Dermis microvascular lymphatic vessel endothelial cell (primary cell): ENCODE measurements at places on chromosomes 7 and 10. TPM values are rescaled to one million over a fixed set of nuclear protein-coding genes. Genes with fewer than 3 reads are reported as not detected.

Gene ANKRD30A
- not detected in 2 replicates for total RNA-seq

Gene BAMBI
- total RNA-seq: 1.8 and 2.4 TPM in 2 replicates

Gene DNAH11
- 0.13 and 0.25 TPM in 2 replicates for total RNA-seq

Gene GATA3
- total RNA-seq: under 0.01 TPM in 2 replicates

Gene CNTNAP2
- total RNA-seq: 0.25 and 2.8 TPM in 2 replicates

Gene HOXA7
- total RNA-seq: 1.0 and 2.0 TPM in 2 replicates

Gene WDR86
- not detected in 2 replicates for total RNA-seq

Gene UPK3B
- total RNA-seq: 0.13 and 0.38 TPM in 2 replicates

Gene WEE2
- total RNA-seq: under 0.01 and 0.13 TPM in 2 replicates

Gene ATOH7
- total RNA-seq: not detected in 2 replicates

Gene TMEM229A
- not detected in 2 replicates for total RNA-seq

Gene ZNF736
- total RNA-seq: 6.8 and 8.5 TPM in 2 replicates

Gene HOXA13
- total RNA-seq: not detected in 2 replicates

Gene TBXAS1
- 0.38 and 0.64 TPM in 2 replicates for total RNA-seq

Gene C10orf105
- total RNA-seq: under 0.01 TPM in 1 of 2 replicates, not detected in the other

Gene DPYSL4
- total RNA-seq: 5.6 and 5.8 TPM in 2 replicates

Gene CCNY
- 65.7 and 81.4 TPM in 2 replicates for total RNA-seq

Gene GARIN1A
- under 0.01 and 0.25 TPM in 2 replicates for total RNA-seq

Gene NFE2L3
- 16.2 and 20.7 TPM in 2 replicates for total RNA-seq

Gene AEBP1
- total RNA-seq: 9.1 and 19.6 TPM in 2 replicates

Gene CLEC2L
- not detected in 2 replicates for total RNA-seq

Gene HUS1
- total RNA-seq: 8.3 and 8.9 TPM in 2 replicates

Gene FAM25C
- total RNA-seq: not detected in 2 replicates

Gene MOGAT3
- not detected in 2 replicates for total RNA-seq

Gene DYNC1I1
- total RNA-seq: 11.4 and 14.0 TPM in 2 replicates

Gene ADAM12
- total RNA-seq: 0.64 and 1.3 TPM in 2 replicates

Gene GPR15LG
- not detected in 2 replicates for total RNA-seq

Gene DNAJC12
- 3.7 and 3.9 TPM in 2 replicates for total RNA-seq

Gene ALKBH4
- total RNA-seq: 8.1 and 13.0 TPM in 2 replicates

Gene CREB5
- total RNA-seq: 3.0 and 4.7 TPM in 2 replicates

Gene HOXA5
- 4.1 and 5.3 TPM in 2 replicates for total RNA-seq

Gene KLF14
- total RNA-seq: not detected in 2 replicates

Gene DKK1
- total RNA-seq: 11.8 and 12.7 TPM in 2 replicates

Gene TSPAN14
- total RNA-seq: 49.9 and 96.0 TPM in 2 replicates

Gene CALML5
- not detected in 2 replicates for total RNA-seq

Gene EBF3
- 1.5 and 1.6 TPM in 2 replicates for total RNA-seq

Gene SYT15B
- 0.26 and 0.89 TPM in 2 replicates for total RNA-seq

Gene HTR7
- total RNA-seq: under 0.01 and 0.13 TPM in 2 replicates

Gene BLNK
- not detected in 2 replicates for total RNA-seq

Gene GIMAP7
- 64.4 and 108 TPM in 2 replicates for total RNA-seq

Gene LRIT2
- total RNA-seq: not detected in 2 replicates

Gene GIMAP4
- total RNA-seq: 169 and 262 TPM in 2 replicates
